Gastroesophageal sphincter (tissue), 4 donors: ENCODE measurements at places on chromosomes 7 and 10. TPM values are rescaled to one million over a fixed set of nuclear protein-coding genes. Genes with fewer than 3 reads are reported as not detected.

DNA sequence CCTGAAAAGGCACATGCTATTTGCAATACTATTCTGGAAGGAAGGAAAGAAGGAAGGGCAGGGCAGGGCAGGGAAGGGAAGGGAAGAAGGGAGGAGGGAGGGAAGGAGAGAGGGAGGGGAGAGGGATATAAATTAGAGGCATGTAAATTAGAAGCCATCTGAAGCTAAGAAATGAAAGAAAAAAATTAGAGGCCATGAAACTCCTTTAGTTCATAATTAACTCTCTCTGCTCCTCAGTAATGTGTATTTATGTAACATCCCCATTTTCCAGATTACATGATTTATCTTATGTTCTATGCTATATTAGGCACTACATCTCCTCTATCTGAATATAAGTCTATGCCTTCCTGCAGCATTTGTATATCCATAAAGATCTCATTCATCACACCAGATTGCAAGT, 12.7 kb upstream of the JCAD start:
- no peak for ATAC-seq

DNA sequence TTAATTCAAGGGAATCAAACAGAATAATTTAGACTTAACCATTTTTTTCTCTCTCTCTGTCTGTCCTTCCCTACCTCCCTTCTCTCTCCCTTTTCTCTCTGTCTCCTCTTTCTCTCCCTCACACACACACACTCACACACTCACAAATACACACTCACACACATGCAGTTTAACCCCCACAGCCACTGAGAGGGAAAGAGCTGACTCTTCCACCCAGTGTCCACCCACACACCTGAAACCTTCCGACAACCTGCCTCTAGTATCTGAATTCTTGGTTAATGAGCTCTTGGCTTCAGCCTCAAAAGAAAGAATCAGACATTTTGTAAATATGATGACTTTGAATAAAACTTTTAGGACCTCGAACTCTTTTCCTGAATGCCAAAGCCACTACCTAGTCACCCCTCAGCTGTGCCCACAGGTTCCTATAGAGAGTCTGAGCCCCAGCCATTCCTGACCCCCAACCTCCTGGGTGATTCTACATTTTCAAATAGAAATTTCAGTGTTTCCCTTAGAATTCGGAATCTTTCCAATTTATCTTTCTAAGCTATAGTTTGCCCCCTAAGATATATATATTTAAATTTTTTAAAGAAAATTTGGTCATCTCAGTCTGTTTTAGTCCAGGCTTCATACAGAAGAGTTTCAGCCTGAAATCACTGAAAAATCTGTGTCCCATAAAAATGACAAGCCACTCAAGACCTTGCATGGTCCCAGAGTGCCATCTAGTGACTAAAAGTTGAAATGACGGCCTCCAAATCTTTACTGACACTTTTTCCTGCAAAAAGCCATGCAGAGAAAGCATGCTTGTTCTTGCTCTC, 202.8 kb downstream of the IPMK start:
- no peak for ATAC-seq

DNA sequence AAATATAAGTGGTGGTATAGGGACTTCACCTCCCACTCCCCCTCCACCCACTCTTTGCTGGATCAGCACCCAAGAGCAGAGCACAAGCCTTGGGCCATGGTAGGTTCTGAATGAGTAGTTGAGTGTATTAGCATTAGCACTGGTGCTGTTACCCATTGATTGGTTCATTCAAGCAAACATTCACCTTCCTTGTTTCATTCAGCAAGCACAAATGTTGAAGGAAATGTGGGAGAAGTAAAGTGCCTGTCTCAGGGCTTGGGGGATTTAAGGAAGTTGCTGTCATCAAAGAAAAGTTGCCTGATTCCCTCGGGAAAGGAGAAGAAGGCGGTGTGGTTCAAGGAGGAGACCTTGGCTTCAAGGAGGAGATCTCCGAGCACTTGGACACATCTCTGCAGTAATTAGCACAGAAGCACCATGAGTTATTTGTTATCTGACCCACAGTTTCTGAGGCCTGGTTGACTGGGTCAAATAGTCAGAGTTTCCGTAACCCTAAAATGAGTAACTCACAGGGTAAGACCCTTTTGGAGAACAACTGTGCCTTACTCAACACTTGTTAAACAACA, 17.3 kb downstream of the IL2RA start:
- no peak for ATAC-seq

- no peak for ATAC-seq
These were observed 47.4 kb downstream of the PPP1R17 start for GRCh38 chr7:31734456-31734855.

- peak; percentile 82 for ATAC-seq
These were observed 357.2 kb downstream of the LRMDA start for GRCh38 chr10:75788394-75789205.

Gene ENTPD1
- total RNA-seq: 40.5 TPM

DNA sequence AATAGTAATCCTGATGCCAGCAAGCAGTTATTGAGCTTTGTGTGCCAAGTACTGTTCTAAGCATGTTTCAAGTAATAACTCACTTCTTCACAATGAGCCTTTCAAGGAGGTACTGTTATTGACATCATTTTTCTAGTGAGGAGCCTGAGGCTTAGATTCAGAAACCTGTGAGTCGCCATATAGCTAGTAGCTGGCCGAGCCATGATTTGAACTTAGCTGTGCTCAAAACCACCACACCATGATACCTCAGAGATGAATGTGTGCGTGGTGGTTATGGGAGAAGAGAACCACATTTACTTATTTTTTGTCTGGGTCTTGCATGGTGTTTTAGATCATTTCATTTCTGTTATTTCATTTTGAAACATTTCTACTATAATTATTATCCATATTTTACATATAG, 578.9 kb downstream of the AUTS2 start:
- ATAC-seq: no peak

- peak; percentile 85 for ATAC-seq
These were observed 10.5 kb upstream of the GRID1 start for GRCh38 chr10:86376852-86377796.

GRCh38 chr10:77915319-77916105, 11.0 kb downstream of the DLG5 start:
- no peak for ATAC-seq

- ATAC-seq: no peak
These were observed 29.4 kb upstream of the AMPH start for GRCh38 chr7:38660427-38661099.

DNA sequence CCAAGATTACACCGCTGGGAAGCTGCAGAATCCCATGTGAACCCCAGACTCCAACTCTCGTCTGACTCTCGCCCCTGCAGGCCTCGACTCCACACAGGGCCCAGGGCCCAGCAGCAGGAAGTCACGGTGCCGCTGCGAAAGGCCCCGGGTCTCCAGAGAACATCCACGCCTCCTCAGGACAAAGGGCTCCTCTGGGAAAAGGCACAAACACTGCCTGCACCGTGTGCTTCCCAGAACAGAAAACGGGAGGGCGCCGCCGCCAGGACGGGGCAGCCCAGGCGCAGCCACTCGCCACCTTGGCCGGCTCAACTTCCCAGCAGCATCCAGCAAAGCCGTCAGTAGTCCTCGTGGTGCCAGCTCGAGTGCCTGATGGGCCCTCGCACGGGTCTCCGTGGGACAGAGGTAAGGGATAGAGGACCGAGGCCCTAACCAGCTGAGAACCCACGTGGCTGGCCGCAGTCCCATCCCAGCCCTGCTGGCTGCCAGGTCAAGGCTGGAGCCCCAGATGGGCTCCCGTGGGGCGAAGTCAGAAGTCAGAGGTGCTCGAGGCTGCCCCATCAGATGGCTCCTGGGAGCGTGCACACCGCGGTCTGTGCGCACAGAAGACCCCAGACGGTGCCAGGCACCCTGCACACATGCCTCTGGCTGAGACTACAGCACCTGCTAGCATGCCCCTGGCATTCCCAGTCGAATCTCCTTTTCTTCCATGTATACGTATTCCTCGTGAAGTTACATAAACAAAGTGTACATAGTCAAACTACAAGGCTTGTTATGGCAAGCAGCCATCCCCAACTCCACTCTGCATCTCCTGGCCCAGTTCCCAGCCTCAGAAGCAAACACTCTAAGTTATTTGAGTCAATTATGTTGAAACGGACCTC, 60.2 kb downstream of the MAD1L1 start:
- peak; percentile 46 for ATAC-seq

- ATAC-seq: no peak
These were observed 102.1 kb upstream of the ANLN start for GRCh38 chr7:36287371-36288241.

DNA sequence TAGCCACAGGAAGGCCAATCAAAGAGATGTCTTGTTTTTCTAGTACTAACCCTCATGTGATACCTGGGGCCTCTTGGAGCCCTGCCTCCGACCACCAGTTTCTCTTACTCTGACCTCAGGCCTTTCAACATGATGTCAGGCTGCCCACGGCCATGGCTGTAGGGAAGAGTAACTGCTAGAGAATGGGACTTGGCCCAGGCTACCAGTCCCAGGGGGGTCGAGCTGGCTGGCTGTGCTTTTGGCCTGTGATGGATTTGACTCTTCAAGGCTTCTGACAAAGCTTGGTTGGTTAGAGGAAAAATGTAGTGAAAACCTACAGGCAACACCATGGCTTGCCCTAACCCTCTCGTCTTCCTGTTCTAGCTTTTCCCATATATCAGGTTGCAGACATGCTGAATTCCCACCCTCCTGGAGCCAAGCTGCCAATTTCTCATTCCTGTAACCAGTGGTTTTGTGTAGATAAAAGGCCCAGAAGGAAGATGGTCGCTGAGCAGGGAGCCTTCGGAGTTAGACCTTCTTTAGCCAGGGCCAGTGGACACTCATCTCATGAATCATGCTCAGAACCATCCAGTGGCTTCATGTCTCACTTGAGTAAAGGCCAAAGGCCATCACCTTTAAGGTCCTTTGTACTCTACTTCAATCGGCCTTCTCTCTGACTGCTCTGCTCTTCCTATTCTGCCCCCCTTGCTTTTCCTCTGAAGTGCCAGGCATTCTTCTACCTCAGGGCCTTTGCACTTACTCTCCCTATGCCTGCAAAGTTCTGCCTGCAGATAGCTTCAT, 19.7 kb downstream of the SUFU start:
- no peak for ATAC-seq

DNA sequence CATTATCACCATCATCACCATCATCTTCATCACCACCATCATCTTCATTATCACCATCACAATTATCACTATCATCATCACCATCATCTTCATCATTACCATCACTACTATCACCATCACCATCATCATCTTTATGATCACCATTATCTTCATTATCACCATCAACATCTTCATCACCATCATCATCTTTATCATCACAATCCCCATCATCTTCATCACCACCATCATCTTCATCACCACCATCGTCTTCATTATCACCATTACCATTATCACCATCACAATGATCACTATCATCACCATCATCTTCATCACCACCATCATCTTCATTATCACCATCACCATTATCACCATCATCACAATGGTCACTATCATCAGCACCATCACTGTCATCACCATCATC, 621.1 kb downstream of the PTPRN2 start:
- ATAC-seq: no peak

DNA sequence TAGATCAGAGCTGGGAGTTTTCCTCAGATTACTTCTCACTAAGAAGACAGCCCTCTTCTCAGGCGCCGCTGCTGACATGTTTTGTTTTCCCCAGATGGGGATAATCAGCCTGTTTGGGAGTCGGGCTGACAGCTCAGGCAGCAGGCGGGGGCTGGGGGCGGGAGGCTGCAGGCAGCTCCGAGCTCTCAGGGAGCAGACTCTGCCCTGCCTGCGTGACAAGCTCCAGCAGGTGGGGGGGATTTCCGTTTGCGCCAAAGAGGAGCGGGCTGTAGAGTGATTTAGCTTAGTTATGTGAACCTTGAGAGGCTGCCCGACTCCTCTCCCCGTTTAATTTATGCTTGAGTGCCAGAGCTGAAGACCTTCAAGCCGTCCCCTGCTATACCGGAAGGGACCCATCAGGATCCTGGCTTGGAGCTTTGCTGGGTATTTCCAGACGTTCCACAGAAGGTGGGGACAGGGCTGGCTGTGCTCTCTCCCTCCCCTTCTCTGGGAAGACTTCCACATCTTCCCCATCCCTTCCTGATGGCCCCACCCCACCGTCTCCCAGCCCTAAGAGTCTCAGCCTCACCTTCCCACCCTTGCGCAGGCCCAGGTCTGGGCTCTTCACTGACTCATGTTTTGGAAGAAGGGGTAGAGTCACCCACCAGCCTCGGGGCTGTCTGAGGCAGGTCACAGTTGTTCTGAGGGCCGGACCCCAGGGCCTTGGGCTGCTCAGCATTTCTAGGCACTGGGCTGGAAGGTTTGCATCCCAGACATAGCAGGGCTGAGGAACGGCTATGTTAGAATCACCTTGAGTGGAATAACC, 24.7 kb upstream of the ADCYAP1R1 start:
- ATAC-seq: peak; percentile 57
